Adrenal gland (tissue), 19 donors: ENCODE measurements at places on chromosomes 3 and 15. TPM values are rescaled to one million over a fixed set of nuclear protein-coding genes. Genes with fewer than 3 reads are reported as not detected.

DNA sequence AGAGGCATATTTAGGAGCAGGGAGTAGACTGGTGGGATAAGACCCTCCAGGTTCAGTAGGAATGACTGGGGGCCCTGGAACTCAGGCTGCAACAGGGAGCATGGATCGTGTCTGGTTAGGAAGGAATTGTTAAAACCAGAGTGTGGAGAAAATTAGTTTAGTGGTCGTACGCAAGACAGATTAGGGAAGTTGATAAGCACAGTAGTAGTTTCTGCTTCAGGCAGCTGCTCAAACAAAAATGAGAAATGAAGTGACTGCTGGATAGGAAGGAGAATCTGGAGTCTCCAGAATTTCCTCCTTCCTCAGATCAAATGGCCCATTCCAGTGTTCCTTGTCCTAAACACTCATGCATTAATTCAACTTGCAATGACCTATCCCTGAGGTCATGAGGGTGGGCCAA is 11.2 kb downstream of the MYD88 start:
- DNase-seq = no peak

DNA sequence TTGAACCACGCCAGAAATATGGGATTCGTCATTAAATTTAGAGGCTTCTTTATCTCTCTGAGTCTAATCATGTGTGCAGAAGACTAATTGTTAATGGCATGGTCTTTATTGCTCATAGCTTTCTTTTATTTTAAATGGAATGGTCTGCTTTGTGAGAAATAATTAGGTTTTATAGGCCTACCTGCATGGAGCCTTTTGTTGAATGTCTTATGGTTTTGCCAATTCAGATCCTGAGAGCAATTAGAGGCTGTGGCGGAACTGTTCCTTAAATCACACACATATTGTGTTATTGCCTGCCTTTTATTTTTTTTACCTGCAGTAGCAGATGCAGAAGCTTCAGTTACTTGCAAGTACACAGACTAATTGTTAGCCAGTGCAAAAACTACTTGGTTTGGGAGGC is 306.2 kb downstream of the NLGN1 start:
- DNase-seq = no peak

DNA sequence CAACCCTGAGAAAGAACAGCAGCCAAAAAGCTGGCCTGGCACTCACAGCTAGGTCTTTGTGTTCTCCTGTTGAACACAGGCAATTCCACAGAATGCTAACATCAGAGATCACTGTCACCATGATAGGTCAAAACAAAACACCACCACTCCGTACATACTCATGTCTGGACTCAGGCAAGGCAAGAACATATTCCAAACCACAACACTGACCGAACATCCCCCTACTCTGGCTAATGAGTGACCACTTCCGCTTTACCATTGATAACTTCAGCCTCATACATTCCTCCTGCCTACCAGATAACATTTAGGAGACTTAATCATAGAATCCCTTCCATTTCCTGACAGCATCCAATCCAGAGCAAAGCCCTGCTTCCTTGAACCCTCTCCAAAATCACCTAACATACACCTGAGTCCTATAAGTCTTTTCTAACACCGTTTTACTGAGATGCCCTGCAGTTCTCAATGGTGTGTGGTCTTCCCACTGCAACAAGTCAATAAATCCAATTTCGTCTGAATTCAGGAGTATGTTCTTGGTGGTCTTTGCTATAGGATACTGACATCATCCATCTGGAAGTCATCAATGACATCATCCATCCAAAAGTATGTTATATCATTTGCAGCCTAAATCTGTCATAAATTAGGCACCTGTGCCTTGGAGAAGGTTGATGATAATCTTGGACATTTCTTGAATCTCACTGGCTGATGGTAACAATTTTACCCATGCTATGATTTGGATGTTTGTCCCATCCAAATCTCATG is 23.7 kb downstream of the RIOX2 start:
- DNase-seq = no peak

DNA sequence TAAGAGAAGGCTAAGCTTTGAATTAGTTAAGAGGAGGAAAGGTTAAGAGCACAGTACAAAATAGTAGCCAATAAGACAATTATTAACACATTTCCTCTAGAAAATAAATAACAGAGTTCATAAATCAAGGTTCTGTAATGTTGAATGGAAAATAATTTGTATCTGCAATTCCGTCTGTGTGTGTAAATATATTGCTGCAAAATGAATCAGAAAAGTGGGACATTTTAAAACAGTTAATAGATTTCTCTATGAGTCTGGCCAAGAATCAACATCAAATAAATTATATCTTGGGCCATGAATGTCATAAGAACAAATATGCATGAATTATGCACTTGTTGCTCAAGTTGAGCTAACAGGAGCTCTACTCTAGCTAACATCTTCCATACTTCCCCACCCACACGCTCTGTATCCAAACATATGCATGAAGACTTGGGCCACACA is 14.2 kb upstream of the SUCNR1 start:
- no peak for DNase-seq

DNA sequence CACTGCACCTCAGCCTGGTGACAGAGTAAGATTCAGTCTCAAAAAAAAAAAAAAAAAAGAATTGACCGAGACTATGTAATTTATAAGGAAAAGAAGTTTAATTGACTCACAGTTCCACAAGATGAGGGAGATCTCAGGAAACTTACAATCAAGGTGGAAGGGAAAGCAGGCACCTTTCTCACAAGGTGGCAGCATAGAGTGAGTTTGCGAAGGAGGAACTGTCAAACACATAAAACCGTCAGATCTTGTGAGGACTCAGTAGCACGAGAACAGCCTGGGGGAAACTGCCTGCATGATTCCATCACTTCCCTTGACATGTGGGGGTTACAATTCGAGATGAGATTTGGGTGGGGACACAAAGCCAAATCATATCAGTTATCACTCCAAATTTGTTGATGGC is 380.9 kb downstream of the EDEM1 start:
- DNase-seq = no peak

DNA sequence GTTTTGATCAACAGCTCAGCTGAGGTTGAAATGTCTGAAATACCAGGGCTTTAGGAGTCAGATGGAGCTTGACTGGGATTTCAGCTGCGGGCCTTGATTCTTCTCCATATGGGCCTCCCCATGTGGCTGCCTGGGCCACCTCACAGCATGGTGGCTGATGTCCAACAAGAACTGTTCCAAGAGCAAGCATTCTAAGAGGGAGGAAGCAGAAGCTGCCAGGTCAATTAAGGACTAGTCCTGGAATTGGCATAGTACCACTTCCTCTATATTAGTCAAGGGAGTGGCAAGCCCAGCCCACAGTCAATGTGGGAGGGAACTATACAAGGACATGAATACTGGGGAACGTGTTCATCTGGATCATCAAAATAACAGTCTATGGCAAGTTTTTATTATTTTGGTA is 181.7 kb upstream of the ANKRD28 start:
- DNase-seq = peak; percentile 11

DNA sequence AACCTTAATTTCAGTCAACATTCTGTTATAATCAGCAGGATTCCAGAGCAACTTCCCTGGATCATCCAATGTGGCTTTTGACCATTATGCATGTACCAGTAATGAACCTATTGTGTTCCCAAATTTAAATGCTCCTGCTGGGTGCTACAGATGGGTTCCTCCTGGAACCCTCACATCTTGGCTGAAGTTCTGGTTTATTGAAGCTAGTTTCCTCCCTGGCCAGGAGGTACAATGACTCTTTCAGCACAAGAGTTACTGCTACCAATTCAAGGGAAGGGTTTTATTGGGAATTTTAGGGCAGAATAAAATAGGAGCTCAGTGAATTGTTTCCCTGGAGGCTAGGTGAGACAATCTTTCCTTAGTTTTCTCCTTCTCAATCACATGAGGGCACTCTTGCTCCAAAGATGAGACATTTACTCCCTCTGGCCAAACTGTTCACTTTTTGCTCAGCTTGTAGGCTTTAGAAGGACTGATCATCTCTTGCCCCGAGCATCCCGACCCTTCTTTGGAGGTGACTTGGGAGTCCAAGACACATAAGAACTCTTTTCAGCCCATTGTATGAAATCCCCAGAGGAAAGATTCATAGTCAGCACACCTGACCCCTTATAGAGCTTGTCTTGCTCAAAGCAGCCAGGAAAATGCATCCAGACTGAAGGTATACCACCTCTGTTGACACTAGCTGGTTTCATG is 8.8 kb upstream of the NPHP3 start:
- DNase-seq = no peak

GRCh38 chr15:82647045-82647834 is at the start of gene CPEB1:
Gene CPEB1 (minus strand): TSS chr15:82647363. CDS start chr15:82628459, 18,904 bp downstream.
- DNase-seq = peak; percentile 75

- DNase-seq = no peak
These were observed 8.5 kb downstream of the CRBN start for GRCh38 chr3:3170998-3171397.

- peak; percentile 60 for DNase-seq
These were observed 321.8 kb downstream of the FEZF2 start for GRCh38 chr3:62051506-62051905.

- DNase-seq = peak; percentile 72
These were observed 70.4 kb downstream of the HES1 start for GRCh38 chr3:194206320-194206719.

- DNase-seq = no peak
These were observed 822.0 kb downstream of the CADM2 start for GRCh38 chr3:85780806-85781205.

- DNase-seq = no peak
These were observed 766 bp upstream of the EMC4 start for GRCh38 chr15:34223904-34224596.

DNA sequence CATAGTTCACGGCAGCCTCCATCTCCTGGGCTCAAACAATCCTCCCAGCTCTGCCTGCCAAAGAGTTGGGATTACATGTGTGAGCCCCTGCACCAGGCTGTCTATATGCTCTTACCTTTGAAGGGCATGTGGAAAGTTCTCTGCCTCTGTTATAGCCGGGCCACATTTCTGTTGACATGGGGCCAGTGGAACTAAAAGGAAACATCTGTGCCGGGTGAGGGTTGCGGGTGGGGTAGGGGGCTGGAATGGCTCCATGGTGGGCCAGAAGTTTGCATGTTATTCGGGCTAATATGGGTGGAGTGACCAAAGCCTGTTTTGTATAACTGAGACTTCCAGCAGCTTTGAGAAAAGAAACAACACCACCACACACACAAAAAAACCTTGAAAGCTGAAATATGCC is 8.3 kb upstream of the CLEC3B start:
- DNase-seq = no peak

DNA sequence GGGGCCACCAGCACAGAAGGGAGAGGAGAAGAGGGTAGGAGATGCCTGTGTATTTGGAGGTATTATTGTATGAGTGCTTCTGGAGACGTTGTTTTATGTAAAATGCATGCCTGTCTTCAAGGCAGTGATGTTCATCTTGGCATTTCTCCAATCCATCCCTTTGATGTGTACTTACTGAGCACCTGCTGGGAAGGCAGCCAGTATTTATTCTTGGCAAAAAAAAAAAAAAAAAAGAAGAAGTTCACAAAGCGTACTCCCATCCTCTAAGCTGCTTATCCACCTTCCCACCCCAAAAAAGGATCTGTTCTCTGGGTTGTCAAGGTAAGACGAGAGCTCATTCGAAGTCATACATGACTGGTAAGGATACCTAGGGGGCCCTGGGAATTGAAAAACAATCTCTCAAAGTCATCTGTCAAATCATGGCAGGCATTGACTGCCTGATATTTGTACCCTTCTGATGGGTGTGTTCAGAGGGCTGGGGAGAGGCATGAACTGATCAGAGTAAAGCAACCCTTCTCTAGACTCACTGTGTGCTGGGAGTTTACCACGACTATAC is 30.0 kb upstream of the SLC6A1 start:
- no peak for DNase-seq

GRCh38 chr15:88897456-88898194 is 2.3 kb upstream of the HAPLN3 start:
- DNase-seq = peak; percentile 89

DNA sequence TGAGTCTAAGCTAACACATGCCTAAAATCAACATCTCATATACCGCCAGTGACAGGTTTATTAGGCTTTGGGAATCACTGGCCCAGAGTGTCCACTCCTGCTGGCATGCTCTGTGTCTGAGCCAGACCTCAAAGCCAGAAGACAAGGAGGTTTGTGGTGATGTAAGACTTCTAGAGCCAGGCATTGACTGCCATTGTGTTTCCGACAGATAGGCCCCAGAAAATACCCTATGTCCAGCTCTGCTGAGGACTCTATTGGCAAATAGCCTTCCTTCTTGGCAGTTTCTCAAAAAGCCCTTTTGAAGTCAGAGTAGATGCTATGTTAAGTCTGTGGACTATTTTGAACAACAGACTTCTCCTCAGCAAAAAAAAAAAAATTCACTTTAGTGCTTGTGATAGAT is 181.9 kb upstream of the UBE2E1 start:
- DNase-seq = no peak

- DNase-seq = peak; percentile 85
These were observed 316.2 kb upstream of the UMPS start for GRCh38 chr3:124413989-124414598.

- DNase-seq = no peak
These were observed 21.9 kb upstream of the ATP8B4 start for GRCh38 chr15:50140983-50141382.

- DNase-seq = no peak
These were observed 184.9 kb downstream of the ATG7 start for GRCh38 chr3:11457135-11457534.

DNA sequence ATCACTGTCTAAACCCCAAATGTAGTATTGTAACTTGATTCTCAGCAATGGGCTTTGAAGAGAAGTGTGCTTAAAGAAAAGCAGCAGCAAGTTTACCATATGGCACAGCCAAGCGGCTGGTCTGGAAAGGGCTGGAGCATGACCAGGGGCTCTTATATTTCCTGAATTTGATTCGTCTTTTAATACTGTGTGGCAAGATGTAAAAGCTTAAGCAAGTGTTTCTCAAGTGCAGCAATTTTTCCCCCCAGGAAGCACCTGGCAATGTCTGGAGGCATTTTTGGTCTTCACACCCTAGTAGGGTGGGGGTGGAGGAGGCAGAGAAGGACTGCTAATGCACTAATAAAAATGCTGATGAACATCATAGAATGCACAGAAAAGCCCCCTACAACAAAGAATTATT is 397.9 kb downstream of the NTRK3 start:
- no peak for DNase-seq

PRTG gene
- total RNA-seq = 2.1 TPM

GPR62 gene
- total RNA-seq = 0.49 TPM

ITPKA gene
- 12.4 TPM for total RNA-seq

TRAT1 gene
- total RNA-seq = 0.28 TPM

WDR72 gene
- not detected for total RNA-seq

COMMD2 gene
- 27.6 TPM for total RNA-seq

TEX55 gene
- total RNA-seq = not detected
